Activated B cell treated with CpG ODN at 0.5 μM for 24 hours (primary cell): ENCODE measurements at places on chromosomes 13 and 19. TPM values are rescaled to one million over a fixed set of nuclear protein-coding genes. Genes with fewer than 3 reads are reported as not detected.

DNA sequence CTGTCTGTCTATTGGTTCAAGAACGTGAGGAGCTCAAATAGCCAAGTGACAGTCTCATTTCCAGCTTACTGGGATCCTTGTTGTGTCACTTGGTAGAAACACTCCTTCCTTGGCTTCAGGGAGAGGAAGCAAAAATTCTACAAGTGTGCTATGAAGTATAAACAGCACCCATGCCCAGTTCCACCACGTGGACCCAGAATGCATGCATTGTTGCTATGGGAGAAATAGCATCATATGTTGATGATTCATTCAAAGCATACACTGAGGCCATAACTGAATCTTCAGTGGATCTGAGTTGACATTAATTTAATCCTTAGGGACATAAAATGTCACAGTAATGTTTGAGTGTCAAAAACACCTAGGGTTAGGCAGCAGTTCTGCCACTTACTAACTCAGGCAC lies 199.0 kb upstream of the RXFP2 start:
- DNase-seq, result no peak

DNA sequence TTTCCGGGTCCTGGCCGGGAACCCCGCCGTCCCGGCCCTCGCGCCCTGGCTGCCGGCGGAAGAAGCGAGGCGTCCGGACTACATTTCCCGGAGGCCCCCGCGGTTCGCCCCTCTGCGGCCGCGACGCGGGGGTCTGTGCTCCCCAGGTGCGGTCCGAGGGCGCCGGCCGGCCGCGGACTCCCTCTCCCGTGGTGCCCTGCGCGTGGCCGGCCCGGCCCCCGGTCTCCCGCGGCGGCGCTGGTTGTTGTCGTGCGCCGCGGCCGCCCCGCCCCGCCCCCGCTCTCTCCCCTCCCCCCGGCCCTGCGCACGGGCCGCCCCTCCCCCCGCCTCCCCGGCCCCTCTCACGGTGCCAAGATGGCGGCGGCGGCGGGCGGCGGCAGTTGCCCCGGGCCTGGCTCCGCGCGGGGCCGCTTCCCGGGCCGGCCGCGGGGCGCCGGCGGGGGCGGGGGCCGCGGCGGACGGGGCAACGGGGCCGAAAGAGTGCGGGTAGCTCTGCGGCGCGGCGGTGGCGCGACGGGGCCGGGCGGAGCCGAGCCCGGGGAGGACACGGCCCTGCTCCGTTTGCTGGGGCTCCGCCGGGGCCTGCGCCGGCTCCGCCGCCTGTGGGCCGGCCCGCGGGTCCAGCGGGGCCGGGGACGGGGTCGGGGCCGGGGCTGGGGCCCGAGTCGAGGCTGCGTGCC lies at the start of gene KMT2B:
Gene KMT2B (plus strand): TSS at position 339 of the 680 bp plus-strand sequence. CDS start 16 bp downstream, at position 355.
- DNase-seq, result peak; percentile 95

GRCh38 chr13:105343134-105343806 lies 1192.2 kb downstream of the EFNB2 start:
- no peak for DNase-seq

- DNase-seq, result no peak
These were observed 317 bp downstream of the LYL1 start for GRCh38 chr19:13102416-13102665.

DNA sequence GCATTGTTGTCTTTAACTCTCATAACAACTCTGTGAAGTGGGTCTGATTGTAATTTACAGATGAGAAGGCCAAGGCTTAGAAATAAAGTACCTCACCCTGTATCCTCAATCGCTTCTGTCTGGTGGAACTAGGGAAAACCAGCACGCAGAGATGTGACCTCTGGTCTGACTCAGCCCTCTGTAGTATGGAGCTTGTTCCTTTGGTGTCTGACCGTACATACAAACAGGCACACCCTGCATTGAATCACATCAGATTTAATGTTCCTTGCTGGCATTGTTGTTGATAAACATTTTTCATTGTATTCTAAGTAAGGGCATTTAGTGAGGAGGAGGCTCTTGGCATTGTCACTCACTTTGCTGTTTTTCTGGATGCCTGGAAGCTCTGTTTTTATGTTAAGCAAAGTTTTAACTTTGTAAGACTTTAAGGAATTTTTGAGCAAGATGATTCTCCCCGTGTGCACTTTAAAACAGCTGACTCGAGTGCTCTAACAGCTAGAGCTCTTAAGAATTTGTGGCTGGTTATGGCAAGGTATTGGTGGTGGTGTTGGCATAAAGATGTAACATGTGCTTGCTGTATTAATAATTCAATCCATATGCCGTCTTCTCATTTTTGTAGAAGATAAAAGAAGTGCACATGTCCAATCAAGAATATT lies 89.0 kb upstream of the SPATA13 start:
- DNase-seq, result no peak

DNA sequence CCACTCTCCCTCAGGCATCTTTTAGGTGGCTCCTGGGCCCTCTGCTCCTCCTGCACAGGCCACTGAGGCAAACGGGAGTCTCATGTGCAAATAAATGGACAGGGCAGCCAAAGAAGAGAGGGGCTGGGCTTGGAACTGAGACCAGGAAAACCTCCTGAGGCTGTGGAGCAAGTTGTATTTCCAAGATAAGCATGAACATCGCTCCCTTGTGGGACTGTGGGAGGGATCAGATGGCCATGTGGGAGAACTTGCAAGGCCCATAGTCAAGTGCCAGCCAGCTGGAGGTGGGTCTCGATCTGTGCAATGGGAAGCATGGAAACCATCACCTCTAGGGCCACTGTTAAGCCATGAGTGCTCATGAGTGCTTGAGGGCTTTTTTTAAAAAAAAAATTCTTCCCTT lies 24.9 kb downstream of the MED26 start:
- DNase-seq, result no peak

DNA sequence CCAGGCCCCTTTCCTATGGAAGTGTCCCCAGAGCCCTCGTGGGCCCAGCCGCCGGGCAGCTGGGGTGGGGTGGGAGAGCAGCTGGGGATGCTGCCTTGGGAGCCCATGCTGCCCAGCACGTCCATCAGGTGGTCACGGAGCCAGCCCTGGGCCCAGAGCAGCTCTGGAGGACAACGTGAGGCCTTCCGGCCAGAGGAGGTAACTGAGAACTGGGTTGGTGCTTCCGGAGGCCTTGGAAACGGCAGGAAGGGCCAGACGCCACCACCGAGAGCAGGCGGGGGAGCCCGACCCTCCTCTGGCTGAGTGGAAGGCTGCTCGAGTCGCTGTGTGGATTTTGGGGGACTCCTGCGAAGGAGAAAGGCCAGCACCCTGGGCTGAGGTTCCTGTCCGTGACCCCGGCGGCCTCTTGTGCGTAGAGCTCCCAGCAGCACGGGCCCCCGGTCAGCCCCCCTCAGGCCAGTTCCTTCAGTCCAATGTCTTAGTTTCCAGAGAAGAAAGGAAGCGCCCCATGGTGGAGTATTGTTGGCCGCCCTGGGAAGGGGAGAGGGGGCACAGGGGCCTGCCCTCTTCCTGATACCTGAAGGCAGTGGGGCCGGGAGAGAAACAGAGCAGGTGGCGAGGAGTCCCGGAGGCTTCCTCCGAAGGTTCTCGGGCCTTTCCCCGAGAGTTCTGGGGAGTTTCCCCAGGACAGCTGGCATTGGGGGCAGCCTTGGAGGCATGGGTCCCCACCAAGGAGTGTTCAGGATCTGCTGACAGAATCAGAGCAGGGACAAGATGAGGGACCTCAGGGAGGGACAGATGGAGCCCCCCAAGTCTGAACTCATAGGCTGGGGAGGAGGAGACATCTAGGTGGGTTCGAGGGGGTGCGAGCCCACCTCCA lies 68.8 kb downstream of the MLLT1 start:
- no peak for DNase-seq

GRCh38 chr13:93786846-93787489 lies 560.4 kb downstream of the GPC6 start:
- no peak for DNase-seq

Gene DLL3
- total RNA-seq, result 0.53 and 0.73 TPM in 2 replicates

Gene ADGRE3
- not detected in 2 replicates for total RNA-seq

Gene OR7A5
- total RNA-seq, result not detected in 2 replicates

Gene EDNRB
- not detected in 2 replicates for total RNA-seq
